Stimulated activated CD8-positive, alpha-beta memory T cell treated with anti-CD3 and anti-CD28 coated beads, Interleukin-4, amount 100 ng/mL, for 1 hour (primary cell): ENCODE measurements at places on chromosomes 7 and 10.

GRCh38 chr7:21185653-21186265 lies 242.1 kb upstream of the SP4 start:
- DNase-seq: no peak

GRCh38 chr7:36638586-36639263 lies 85.6 kb downstream of the AOAH start:
- DNase-seq: no peak

DNA sequence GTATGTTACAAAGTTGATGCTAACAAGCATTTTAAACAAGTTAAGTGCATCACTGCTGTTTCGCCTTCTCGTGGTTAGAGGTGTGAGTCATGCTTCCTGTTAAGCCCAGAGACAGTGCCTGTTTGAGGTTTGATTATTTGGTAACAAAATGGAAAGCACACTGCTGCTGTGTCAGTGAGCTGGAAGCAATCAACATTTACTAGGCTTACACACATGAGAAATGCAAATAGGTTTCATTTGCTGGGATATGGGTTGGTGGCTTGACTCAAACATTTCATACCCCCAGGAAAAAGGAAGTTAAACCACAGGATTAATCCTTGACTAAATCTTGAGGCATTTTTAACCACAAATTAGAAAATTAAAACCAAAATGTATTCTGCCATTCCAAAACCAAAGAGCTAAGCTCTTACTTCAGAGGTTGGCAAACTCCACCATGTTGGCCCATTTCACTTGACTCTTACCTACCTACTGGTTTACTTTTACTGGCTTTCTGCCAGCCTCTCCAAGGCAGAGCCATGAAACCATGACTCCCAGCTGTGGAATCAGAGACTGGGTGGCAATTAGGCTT lies 139.2 kb downstream of the ETV1 start:
- DNase-seq: peak; percentile 7

- DNase-seq: no peak
Measured at GRCh38 chr7:117555260-117555659, 75.4 kb downstream of the CFTR start.

DNA sequence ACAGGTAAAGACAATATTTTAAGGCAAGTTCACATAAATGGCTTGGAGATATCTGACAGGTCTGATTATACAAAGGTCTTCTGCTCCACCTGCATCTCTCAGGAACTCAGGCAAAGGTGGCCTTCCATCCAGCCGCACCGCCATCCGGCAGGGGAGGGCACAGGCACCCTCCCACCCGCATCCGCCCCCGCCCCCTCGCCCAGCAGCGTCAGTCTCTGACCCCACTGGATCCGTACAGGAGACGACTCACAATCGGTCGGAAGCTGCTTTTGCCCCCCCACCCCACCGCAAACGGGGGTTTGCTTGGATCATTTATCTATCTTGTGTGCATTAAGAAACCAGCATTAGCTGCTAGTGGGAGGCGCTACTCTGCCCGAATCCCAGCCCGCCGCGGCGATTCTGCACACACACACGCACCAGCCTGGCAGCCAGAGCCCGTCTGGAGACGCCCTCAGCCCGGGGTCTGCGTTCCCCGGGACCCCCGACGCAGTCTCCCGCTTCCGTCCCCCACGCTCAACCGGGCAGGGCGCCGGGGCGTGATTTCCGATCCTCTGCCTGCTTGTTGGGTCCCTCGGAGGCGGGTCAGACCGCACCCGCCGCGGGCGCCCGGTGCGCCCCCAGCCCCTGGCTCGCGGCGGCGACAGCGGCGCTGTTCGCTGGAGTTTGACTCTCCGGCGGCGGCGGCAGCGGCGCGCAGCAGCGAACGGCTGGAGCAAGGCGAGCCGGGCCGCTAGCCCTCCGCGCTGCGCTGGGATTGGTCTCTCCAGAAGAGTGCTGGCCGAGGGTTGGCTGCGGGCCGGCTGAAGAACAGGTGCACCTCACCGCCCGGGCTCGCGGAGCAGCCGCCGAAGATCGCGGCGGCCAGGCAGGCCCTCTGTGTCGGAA lies 820 bp upstream of the NRG3 start:
- no peak for DNase-seq

DNA sequence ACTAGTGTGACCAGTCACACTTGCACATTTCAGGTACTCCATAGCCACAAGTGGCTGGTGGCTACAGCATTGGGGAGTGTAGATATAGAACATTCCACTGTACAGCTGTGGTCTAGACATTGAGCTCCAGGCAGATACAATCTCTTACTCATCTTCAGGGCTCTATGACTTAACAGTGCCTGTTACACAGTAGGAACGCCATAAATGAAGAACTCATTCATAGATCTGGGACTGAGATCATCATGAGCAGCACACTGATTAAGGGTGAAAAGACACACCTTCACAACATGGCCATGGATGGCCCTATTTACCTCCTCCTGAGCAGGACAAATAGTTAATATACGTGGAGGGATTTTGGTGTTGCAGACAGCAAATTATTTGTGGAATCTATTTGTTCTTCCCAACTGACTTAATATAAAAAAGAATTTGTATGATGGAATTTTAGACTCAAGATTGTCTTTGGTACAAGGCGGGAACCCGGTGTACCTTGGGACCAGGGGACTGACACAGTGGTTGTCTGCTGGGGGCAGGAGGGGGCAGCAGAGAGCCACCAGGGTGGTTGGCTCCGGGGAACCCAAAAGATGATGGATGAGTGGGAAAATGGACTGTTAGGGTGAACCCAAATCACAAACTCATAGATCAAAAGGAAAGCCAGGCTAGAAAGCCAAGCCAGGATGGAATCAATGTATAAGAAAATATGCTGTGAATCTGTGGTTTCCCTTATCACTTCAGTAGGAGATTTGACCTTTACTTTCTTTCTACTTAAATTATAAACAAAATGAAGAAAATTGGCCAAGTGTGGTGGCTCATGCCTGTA lies 24.3 kb upstream of the CPA2 start:
- peak; percentile 27 for DNase-seq

- DNase-seq: no peak
Measured at GRCh38 chr10:98302741-98303365, 34.9 kb upstream of the LOXL4 start.

DNA sequence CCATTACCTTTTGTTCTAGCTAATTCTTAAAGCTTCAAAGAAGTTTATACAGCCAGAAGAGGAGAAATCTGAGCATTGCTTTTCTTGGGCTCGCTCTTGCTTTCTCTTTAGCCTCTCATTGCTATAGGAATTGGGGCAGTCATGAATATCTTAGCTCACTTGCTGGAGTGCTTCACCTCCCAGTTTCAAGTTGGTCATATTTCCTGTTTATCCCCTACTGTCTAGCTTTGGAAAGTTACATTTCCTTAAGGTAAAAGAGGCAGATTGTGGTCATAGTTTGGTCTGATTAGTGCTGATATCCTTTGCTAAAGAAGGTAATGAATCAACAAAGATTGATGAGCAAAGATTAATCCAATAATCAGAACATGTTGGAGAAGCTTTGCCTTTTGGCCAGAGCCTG lies 77.7 kb upstream of the GLI3 start:
- DNase-seq: no peak

- DNase-seq: no peak
Measured at GRCh38 chr10:124622158-124622557, 122.0 kb downstream of the FAM53B start.

- DNase-seq: no peak
Measured at GRCh38 chr10:15196021-15196834, 27.7 kb upstream of the NMT2 start.
